ENCODE measurements at places on chromosomes 6 and 20.

- no peak for DNase-seq
Measured at GRCh38 chr20:19256085-19256484, 43.6 kb downstream of the SLC24A3 start.

- no peak for DNase-seq
Measured at GRCh38 chr20:9241721-9242427, 173.0 kb downstream of the PLCB4 start.

DNA sequence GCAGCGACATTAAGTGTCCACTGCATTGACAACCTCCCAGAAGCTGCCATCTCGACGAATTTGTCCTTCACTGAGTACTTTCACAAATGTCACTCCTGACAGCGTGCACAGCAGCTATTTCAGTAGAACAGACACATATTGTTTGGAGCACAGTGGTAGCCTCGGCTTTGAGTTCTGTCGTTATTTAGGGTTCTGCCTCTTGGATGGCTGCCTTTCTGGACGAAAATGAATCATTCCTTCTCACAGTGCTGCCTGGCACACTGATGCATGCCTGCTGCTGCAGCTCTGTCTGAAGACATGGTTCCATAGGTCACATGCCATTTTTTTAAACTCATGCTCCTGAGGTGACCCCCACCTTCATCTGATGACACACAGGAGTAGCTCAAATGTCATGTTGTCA is 477.0 kb downstream of the C6orf118 start:
- DNase-seq = no peak

DNA sequence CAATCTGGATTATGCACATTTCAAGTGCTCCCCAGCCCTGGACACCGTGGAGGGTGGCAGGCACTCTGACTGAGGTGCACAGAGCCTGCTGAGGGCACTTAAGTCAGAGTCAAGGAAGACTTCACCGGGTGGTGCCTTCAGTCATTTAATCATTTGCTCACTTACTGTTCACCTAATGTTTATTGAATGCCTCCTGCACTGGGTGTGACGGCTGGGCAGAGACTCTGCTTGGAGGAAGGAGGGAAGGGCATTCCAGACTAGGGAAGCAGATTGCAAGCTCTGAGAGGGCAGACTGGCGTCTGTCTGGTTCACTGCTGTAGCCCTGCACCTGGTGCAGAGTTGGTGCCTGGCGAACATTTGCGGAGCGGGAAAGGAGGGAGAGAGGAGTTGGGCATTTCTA is 54.2 kb upstream of the FAM83D start:
- DNase-seq = no peak

- DNase-seq = peak; percentile 81
Measured at GRCh38 chr6:149717588-149718458, at the start of gene LATS1. Gene LATS1 (minus strand): TSS chr6:149718101. CDS start chr6:149702126, 15,975 bp downstream.

DNA sequence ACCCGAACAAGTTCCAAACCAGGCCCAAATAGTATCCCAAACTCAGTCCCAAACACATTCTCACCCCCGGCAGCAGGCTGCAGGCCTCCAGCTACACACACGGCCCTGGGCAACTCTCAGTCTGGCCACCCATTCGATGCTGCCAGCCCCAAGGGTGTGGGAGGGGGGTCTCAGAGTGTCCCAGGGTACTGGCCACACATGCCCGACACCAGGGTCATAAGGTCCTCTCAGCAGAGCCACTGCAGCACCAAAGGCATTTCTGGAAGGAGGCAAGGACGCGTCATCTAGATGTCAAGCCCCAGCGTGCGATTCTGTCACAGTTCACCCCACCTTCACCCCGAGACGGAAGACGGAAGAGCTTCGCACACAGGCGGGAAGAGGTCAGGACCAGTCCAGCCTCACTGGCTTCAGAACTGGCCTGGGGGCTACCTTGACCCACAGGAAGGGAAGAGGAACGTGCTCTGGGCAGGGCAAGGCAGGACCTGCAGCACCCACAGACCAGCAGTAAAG is 9.5 kb downstream of the MYL9 start:
- DNase-seq = no peak

DNA sequence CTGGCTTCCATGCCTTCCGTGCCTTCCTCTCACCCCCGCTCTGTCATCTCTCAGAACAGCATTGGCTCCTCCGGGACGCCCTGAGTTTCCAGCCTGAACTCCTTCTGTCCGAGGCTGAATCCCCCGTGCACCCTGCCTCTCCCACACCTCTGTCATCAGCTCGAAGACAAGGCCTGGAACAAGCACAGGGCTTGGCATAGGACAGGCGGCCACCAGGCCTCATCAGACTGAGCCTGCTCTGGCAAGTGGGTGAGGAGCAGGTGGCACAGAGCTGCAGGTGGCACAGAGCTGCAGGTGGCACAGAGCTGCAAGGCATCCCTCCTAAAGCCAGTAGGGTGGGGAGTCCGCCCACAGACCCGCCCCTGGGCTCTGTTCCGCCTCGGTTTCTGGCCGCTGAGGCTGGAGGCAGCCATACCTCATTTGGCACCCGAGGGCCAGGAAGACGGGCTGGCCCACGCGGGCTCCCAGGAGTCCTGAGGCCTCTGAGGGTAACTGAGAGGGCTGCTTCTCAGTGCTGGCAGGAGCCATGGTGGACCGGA is 60.2 kb downstream of the EZR start:
- no peak for DNase-seq

- DNase-seq = no peak
Measured at GRCh38 chr6:38713812-38714211, 1.3 kb upstream of the DNAH8 start.

DNA sequence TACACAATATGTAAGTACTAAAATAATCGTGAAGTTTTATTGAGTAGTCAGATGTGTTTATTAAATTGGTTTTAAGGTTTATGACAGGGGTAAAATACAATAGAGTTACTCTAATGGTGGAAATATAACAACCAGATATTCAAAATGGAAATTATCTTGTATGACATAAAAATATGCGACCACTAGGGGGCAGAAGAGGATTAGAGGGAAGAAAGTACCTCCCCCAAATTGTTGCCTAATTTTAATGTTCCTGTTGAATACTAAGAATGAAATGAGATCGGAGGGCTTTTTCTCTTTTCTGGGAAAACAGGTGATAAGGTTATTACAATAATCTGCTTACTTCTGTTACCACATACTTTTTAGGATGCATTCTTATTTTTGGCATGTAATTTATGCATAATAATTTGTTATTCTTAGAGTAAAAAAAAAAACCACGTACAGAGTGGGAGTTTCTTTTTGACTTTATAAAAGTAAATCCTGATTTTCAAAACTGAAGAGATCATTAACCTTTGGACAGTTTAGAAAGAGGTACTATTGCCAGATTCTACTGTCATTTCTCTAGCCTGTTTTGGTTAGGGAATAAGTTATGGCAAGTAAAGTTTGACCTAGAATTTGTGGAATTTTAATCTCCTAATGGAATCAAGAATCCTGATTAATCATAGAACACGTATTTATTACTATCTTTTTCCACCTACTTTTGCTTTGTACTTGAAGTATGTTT is 159.2 kb downstream of the CD109 start:
- no peak for DNase-seq

- DNase-seq = no peak
Measured at GRCh38 chr20:45419188-45420091, 3.5 kb downstream of the PIGT start.

DNA sequence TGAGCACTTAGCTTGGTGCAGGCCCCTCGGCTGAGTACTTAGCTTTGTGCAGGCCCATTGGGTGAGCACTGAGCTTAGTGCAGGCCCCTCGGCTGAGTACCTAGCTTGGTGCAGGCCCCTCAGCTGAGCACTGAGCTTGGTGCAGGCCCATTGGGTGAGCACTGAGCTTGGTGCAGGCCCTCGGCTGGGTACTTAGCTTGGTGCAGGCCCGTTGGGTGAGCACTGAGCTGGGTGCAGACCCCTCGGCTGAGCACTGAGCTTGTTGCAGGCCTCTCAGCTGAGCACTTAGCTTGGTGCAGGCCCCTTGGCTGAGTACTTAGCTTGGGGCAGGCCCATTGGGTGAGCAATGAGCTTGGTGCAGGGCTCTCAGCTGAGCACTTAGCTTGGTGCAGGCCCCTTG is 387.1 kb downstream of the THBS2 start:
- DNase-seq = no peak

DNA sequence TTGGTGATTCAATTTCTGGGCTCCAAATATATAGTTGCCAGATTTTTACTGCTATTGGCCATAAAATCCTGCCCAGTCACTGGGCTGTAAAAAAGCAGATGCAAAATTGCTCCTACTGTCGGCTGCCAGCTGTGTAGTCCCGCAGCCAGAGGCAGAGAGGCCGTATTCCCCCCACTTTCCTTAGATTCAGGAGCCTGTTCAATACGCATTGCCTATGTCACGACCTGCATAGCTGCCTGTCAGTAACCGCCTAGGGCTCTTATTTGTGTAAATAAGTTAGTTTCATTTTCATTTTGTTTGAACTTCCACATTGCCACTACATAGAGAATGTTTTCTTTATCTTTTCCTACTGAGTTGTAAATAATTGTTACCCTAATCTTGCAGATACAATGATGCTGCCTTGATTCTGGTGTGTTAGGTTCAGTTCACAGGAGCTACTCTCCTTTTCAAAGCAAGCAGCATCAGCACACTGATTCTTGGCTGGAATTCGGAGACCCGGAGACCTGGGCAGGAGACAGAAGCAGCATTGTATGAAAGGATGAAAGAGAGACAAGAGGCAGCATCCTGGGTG is 46.0 kb upstream of the UST start:
- DNase-seq = peak; percentile 45

- no peak for DNase-seq
Measured at GRCh38 chr20:7257099-7257498, 489.6 kb downstream of the BMP2 start.

GRCh38 chr6:84892671-84893070 is 128.3 kb upstream of the TBX18 start:
- DNase-seq = no peak

DNA sequence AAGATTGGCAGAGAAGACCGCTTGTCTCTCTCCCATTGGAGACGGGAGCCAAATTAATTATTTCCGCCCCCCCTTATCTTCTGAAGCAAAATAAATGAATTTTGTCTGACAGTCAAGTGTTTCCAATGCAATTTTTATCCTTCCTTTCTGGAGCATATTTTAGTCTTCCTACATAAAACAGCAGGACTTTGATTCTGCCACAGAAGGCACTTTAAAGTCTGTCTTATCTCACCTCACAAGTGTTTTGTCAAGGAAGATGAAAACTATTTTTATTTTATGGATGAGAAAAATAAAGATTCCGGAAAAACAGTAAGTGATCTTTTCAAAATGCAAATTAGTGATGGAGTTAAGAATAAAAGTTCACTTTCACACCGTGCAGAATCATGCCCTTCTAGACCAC is 140.4 kb downstream of the OPRM1 start:
- DNase-seq = no peak

DNA sequence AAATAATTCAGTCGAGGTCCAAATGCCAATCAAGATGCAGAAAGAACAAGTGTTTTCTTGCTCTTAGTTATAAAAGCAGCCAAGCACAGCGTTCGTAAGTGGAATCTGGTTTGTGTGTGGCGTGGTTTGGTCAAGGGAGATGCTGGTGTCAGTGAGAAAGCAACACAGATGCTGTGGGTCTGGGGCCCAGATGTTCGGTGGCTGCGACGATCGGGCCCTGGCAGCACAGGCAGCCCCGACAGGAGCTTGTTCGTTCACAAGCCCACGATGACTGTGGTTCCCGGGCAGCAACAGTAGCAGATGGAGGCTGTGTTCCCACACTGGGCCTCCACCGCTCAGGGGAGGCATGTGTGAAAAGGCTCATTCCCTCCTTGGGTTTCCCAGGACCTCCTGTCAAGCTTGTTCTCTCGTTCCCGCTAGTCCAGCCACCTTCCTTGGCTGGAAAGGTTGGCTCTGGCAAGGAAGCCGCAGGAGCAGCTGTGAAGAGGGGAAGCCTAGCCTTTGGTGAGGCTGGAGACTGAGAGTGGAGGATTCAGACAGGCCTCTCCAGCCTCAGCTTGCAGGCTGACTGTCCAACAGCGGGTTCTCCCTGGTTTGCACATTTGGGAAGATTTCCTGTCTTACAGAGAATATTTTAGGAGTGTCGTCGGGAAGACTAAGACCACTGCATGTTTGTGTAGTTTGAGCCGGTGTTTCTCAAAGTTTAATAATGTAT is 304.7 kb downstream of the QKI start:
- DNase-seq = no peak

- DNase-seq = no peak
Measured at GRCh38 chr6:41624621-41625380, 13.5 kb upstream of the MDFI start.

DNA sequence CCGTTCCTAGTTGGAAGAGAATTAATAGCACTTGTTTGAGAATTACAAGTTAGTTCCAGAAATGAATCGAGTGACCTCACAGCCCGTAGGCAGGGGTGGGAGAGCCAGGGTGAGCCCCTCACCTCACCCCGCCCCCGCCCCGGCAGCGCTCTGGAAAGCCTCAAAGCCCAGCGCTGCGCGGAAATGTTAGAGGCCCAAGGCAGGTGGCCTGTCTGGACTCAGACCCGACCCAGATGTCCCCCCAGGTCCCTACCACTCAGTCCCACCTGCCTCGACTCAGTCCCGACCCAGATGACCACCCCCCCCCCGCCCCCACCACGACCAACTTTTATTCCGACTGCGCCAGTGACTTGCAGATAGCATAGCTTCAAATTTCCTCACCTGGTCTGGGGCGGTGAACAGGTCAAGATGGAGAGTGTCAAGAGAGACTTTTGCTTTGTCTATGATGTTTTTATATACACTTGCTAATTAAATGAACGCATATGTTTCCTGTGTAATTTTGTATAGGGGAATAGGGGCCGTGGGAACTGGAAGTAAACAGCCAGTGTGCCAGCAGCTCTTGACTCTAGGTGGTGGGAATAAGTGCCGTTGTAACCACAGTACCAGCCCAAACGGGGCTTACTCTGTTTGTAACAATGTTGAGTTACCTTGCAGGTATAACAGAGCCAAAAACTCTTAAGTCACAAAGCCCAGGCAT is 1.2 kb upstream of the PXDC1 start:
- no peak for DNase-seq

All from frontal cortex (tissue), 4 donors.